ENCODE measurements at places on chromosomes 4 and X. TPM values are rescaled to one million over a fixed set of nuclear protein-coding genes. Genes with fewer than 3 reads are reported as not detected.

LYAR gene
- 18.2 TPM for total RNA-seq

ZNF630 gene
- 0.96 TPM for total RNA-seq

SLIT2 gene
- total RNA-seq = 11.6 TPM

C4orf51 gene
- not detected for total RNA-seq

CT45A10 gene
- total RNA-seq = not detected

TRPC5OS gene
- total RNA-seq = not detected

TBX22 gene
- not detected for total RNA-seq

ELOVL6 gene
- total RNA-seq = 6.9 TPM

SCOC gene
- 38.1 TPM for total RNA-seq

SPANXD gene
- not detected for total RNA-seq

SEPTIN11 gene
- total RNA-seq = 331 TPM

UGT2B7 gene
- not detected for total RNA-seq

Measured in mesenteric fat pad (tissue), 1 donor.